Thoracic aorta (tissue), 2 donors: ENCODE measurements at places on chromosomes 6 and 20.

GRCh38 chr6:41427642-41428335 lies 92.4 kb downstream of the NCR2 start:
- DNase-seq: no peak

GRCh38 chr20:37759052-37759553 lies 65.3 kb downstream of the CTNNBL1 start:
- DNase-seq: no peak

GRCh38 chr6:157144859-157145568 lies 178.3 kb downstream of the TMEM242 start:
- no peak for DNase-seq

- no peak for DNase-seq
These were observed 303.7 kb downstream of the UTRN start for GRCh38 chr6:144588697-144589325.

- no peak for DNase-seq
These were observed 19.1 kb upstream of the ERVFRD-1 start for GRCh38 chr6:11130605-11131004.

GRCh38 chr20:62776692-62777527 lies 19.4 kb upstream of the MRGBP start:
- DNase-seq: no peak

DNA sequence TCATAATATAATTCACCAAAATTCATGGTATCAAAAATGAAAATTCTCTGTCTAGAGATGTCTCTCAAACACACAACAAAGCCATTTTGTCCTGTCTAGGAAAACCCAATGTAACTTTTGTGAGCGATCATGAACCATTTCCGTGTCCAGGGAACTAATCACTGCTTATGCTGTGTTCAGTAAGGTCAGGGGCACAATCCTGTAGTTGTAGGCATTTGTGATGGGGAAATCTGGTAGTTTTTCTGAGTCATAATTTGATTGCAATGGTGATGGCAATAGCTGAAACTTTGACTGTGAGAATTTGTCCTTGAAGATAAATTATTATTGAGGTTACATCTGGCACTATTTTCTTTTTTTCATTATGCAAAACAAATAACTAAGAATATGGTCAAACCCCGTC lies 21.0 kb upstream of the GCLC start:
- no peak for DNase-seq

DNA sequence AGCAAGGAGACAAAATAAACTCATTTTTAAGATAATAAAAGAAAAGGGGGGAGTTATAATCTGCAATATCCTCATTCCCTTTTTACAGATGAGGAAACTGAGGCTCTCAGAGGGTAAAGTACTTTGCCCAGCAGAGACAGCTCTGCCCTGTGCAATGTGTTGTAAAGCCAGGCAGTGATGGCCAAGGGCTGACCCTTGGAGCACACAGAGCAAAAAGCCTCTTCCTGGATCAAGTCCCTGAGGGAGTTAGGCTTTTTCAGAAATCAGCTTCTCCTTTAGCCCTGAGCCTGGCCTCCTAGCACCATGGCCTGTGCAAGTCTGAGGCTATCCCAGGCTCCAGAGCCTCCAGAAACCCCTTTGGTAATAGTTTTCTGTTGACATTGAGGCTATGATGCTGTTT lies 234.8 kb downstream of the PHACTR1 start:
- DNase-seq: no peak

- DNase-seq: no peak
These were observed 219.6 kb upstream of the CHD6 start for GRCh38 chr20:41837669-41838224.

- no peak for DNase-seq
These were observed 194.9 kb downstream of the PHACTR1 start for GRCh38 chr6:12911427-12911826.

GRCh38 chr6:16061818-16062217 lies 67.1 kb upstream of the MYLIP start:
- no peak for DNase-seq

DNA sequence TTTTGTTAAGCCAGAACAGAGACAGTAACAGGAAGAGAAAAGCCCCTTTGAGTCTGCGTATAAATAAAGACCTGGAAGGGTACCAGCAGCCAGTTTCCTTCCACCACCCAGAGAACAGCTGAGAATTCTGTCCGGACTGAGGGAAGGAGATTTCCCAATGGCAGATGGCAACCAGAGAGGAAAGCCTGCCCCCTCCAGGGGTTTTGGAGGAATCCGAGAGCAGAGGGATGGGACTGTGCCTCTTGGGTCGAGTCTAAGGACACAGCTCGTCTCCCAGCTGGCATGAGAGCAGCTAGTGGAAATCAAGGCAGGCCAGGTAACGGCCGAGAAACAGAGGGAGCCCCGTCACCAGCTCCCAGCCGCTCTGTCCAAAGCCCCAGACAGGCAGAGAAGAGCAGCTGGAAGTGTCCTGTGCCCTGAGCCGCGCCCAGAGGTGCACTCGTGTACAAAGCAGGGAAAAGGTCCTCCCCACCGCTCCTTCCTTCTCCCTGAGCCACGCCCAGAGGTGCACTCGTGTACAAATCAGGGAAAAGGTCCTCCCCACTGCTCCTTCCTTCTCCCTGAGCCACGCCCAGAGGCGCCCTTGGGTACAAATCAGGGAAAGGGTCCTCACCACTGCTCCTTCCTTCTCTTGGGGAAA lies 134.0 kb upstream of the SNX9 start:
- DNase-seq: no peak

DNA sequence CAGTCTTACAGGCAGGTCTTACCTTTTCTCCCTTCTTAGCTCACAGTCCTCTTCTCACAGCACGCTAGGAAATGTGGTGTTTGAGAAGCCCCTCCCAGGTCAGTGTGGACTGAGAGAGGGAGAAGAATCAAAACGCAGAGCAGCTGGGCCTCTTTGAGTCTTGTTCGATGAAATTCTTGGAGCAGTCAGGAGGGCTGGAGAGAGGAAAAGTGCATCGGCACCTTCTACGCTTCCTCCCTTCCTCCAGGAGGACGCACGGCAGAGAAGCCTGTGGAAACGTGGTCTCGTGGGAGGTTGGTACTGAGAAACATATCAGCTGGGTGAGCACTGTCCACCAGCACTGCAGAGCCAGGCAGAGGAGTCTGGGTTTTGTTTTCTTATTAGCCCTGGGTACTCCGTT lies 52.7 kb downstream of the TXLNB start:
- no peak for DNase-seq

- no peak for DNase-seq
These were observed 83.4 kb downstream of the REV3L start for GRCh38 chr6:111399626-111400025.

- no peak for DNase-seq
These were observed 109.1 kb downstream of the LY86 start for GRCh38 chr6:6697620-6698019.

- DNase-seq: no peak
These were observed 37.5 kb upstream of the SMOC2 start for GRCh38 chr6:168403370-168404005.

- no peak for DNase-seq
These were observed 24.5 kb downstream of the PYGB start for GRCh38 chr20:25272223-25273000.

DNA sequence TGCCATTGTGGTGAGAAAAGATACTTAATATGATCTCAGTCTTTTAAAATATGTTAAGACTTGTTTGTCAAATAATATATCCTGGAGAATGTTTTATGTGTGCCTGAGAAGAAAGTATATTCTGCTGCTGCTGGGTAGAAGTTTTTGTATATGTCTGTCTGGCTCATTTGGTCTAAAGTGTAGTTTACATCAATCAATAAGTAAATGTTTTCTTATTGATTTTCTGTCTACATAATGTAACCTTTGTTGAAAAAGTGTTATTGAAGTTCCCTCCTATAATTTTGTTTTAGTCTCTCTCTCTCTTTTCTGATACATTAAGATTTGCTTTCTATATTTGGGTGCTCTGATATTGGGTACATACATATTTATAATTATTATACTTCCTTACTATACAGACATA lies 201.2 kb downstream of the THBS2 start:
- no peak for DNase-seq

DNA sequence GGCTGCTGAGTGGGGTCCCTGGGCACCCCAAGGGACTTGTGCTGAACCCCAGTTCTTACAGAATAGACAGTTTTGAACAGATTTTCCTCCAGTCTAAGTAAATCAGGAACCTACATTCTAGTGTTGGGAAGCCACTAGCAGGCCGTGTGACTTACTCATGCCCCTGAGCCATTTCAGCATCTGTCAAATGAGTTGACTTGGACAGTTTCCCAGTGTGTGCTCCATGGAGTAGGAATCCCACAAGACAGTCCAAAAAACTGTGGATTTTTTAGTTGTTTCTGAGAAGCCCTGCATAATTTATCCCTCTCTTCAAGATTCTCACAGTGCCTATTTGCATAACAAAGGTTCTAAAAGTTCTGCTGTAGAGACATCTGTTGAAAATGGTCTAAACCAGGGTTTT lies 2.1 kb downstream of the GABRR2 start:
- DNase-seq: peak; percentile 25

DNA sequence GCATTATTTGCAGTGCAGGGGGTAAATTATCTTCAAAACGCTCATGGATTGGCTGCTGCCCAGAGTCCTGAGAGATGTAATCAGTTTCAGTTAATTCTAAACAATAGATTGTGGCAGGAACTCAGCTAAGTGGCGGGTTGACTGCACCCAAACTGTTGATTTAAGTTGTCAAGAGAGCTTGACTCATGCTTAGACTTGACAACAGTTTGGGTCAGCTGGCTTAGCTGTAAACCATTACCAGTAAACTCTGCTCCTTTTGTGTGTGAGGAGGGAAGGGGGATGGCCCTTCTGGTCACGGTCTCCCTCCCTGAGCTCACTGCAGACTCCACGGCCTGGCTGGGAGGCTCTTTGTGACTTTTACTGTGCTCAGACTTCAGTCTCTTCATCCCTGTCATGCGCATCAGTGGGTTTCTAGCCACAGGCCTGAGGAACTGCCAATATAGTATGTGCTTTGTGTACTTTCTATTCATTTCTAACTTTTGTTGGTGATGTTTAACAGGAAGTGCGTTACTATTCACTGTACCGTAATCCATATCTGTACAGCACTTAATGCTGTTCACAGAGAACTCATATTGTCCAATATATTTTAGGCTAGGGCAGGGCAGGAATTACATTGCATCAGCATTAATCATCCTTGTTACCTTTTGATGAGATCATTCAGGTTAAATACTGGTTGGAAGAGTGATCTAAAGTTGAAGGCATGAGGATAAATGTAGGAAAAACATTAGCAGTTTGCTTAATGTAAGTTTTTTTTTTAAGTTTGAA lies 488.3 kb downstream of the CDKAL1 start:
- no peak for DNase-seq

- peak; percentile 41 for DNase-seq
These were observed 973 bp upstream of the CITED2 start for GRCh38 chr6:139375226-139376016.

GRCh38 chr6:52361945-52362442 lies at the start of gene PAQR8:
TSS of gene PAQR8 (plus strand) at chr6:52362151. CDS start at chr6:52403214, 41,063 bp downstream.
- peak; percentile 4 for DNase-seq

GRCh38 chr6:168336967-168337366 lies 17.4 kb upstream of the DACT2 start:
- DNase-seq: no peak

GRCh38 chr6:516213-516612 lies 124.7 kb downstream of the IRF4 start:
- no peak for DNase-seq

DNA sequence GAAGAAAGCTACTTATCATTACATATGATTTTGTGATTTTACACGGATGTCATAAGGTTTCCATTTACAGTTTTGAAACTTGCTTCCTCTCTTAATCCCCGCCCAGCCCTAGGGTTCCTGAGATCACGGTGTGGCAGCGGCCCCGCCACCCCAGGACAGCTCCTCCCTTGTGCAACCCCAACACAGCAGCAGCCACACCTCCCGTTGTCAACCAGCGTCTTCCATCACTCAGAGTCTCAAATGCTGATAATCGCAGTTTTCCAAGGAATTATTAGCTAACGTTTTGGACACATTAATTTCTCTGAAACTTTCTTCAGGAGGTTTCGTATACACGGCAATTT lies 204.8 kb downstream of the THBS2 start:
- DNase-seq: no peak

DNA sequence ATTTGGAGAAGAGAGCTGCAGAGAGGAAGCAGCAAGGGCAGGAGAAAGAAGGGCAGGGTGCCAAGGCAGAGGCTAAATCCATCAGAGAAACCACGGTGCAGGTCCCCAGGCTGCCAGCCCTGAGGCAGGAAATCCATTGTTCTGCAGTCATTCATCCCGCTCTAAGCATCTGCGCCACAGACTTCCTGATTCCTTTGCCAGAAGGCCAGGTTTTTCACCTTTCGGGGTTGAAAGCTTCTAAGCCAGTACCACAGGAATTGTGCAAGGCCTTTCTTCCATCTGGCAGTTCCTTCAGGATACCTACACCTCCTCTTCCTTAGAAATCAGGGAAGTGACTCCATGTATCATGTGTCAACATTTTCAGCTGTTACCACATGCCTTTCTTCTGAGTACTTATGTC lies 45.6 kb downstream of the ADGRF5 start:
- DNase-seq: no peak

GRCh38 chr6:6392214-6393068 lies 72.0 kb upstream of the F13A1 start:
- DNase-seq: no peak

- DNase-seq: no peak
These were observed 17.3 kb upstream of the MCUR1 start for GRCh38 chr6:13831615-13832014.

GRCh38 chr6:55153284-55153683 lies 21.0 kb upstream of the HCRTR2 start:
- no peak for DNase-seq

DNA sequence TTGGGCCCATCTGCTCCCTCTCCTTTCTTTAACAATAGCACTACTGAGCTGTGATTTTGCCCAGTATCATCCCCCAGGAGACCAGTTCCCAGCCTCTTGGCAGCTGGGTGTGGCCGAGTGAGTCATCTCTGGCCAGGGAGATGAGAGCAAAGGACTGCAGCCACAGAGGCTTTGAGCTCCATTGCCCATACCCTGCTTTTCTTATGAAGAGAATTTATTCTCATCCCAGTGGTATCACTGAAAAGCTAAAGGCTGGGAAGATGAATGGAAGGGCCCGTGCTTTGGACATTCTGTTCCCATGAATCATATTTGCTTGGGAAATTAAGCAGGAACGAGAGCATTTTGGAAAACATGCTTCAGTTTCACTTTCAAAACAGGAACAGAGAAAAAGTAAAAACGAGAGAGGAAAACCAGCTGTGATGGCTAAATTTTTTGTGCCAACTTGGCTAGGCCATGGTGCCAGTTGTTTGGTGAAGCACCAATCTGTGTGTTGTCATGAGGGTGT lies 14.9 kb downstream of the CST3 start:
- DNase-seq: no peak

DNA sequence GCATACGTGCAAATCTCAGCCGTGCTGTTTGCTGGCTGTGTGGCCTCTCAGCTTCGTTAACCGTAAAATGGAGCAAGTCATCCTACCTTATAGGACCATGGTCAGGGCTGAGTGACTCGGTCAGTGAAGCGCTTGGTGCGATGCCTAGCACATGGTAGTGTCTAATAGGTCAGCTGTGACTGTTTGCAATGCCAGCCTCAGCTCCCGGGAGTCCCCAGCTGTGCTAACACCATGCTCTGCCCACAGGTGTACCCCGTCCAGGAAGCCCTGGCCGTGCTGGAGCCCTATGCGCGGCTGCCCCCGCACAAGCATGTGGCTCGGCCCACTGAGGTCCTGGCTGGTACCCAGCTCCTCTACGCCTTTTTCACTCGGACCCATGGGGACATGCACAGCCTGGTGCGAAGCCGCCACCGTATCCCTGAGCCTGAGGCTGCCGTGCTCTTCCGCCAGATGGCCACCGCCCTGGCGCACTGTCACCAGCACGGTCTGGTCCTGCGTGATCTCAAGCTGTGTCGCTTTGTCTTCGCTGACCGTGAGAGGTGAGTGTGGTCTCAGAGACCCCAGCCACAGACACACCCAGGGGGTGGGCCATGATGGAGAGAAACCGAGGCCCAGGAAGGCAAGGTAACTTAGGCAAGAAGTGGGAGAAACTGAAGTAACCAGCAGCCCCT lies 10.6 kb downstream of the TRIB3 start:
- no peak for DNase-seq
